NCI-H2081 treated with DMSO at 0.1 percent for 48 hours (cell line): ENCODE measurements at places on chromosomes 16 and 17.

- DNase-seq = no peak
Observed at GRCh38 chr17:77231076-77231871, 90.5 kb downstream of the SEC14L1 start.

GRCh38 chr17:48546924-48547807 is 2.3 kb upstream of the HOXB2 start:
- peak; percentile 93 for DNase-seq

DNA sequence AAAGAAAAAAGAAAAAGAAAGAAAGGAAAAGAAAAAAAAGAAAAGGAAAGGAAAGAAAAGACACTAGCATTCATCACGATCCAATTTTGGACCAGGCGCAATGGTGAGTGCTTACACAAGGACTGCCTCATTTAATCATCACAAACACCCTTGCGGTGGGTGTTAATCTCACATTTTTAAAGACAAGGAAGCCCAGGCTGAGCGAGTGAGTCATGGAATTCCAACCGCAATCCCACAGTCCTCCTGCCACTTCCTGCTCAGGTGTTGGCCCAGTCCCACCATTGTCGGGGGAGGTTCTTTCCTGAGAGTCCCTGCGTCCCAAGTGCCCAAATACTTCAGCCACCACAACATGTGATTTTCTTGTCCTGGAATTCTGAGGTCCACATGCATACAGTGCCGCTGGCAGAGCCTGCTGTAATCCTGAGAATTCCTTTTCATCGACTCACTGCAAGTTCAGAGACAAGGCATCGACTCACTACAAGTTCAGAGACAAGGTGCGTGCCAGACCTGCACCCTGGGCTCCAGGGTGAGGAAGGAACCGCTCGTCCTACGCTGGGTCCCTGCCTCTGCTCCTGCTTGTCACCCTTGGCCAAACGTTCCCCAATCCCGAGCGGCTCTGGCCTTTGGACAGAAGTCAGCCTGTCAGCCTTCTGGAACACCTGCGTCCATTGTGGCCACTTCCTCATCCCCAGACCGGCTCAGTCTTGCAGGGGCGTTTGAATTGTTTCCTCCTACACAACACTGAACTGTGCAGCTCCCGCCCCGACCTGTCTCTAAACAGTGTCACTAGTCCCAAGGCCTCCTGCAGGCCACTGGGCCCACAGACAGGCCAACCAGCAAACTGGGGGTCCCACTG is 5.8 kb downstream of the ZG16B start:
- DNase-seq = no peak

GRCh38 chr17:17924857-17925250 is 47.3 kb downstream of the TOM1L2 start:
- DNase-seq = no peak

DNA sequence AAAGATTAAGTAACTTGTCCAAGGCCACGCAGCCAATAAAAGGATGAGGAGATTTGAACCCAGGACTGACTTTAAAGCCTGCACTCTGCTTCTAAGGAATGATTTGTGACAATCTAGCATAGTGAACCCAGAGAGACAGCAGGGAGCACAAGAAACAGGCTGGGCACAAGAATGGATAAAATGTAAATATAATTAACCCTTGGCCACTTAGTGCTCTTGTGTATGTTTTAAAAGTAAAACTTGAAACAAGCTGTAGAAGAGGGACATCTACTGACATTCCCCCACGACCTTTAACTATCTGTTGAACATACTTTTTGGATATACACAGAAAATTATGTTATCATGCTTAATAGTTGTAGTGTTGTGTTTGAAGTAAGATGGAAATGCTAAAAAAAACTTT is 141.9 kb upstream of the PMFBP1 start:
- no peak for DNase-seq

- DNase-seq = no peak
Observed at GRCh38 chr17:50210240-50211225, 9.1 kb upstream of the COL1A1 start.
